ENCODE measurements at places on chromosomes 5 and 9.

- DNase-seq: no peak
Observed at GRCh38 chr9:89518466-89519365, 20.8 kb upstream of the SEMA4D start.

- DNase-seq: no peak
Observed at GRCh38 chr9:19033015-19033414, at the start of gene SAXO1. TSS of gene SAXO1 (minus strand) at chr9:19033209. CDS start at chr9:19032908, 301 bp downstream.

GRCh38 chr5:91091471-91092234 is 291.5 kb downstream of the ARRDC3 start:
- DNase-seq: no peak

GRCh38 chr9:133102190-133103021 is 18.6 kb downstream of the RALGDS start:
- DNase-seq: no peak
